Right atrium auricular region (tissue), 2 donors: ENCODE measurements at places on chromosomes 3 and 15.
A peak's percentile ranks its signal among the peaks of the same experiment; 100 is the strongest.

DNA sequence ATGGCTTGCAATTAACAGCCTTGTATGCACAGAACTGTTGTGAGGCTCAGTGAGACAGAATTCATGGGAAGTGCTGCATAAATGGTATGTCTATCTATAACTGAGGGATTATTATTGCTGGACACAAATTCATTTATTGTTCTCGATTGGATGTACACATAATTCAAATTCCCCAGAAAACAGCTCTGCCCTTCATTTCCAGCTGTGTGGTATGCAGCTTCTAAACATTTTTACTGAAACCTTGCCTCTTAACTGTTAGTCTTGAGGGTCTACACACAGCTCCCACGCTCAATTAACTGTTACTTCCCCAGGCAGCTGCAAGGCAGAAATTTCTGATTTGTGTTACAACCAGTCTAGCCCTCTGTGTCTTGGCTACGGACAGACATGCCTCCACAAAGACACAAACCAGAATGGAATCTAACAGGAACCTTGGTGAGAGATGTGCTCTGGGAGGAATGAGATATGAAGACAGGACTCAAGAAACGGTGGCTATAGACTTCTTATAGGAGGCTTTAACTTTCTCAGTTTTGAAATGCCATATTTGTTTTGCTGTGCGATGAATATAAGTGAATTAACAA lies 139.7 kb upstream of the TBL1XR1 start:
- no peak for DNase-seq

DNA sequence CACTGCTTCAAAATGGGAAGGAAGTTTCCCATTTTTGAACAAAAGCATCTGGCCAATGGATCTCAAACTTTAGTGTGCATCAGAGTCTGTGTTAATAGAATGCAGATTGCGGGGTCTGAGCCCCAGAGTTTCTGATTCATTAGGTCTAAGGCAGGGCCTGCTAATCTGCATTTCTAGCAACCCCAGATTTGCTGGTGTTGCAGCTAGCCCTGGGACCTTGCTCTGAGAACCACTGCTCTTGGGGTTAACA lies 30.7 kb upstream of the USP3 start:
- no peak for DNase-seq

DNA sequence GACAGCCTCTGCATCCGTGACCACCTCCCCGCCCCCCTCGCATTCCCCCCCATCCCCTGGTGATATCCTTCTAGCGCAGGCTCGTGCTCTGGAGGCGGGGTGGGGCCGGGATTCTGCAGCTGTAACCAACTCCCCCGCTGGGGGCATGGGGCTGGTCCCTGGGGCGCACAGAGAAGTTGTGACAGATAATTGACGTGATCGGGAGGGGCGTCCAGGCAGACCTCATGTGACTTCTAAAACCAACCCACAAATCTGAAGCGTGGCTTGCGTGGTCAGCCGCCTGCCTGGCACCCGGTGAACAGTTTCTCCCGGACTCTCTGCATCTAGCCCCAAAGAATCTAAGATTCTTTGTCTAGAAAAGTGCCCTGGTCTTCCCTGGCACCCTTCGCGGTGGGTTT lies 100.6 kb upstream of the IGF1R start:
- DNase-seq, result peak; percentile 61

DNA sequence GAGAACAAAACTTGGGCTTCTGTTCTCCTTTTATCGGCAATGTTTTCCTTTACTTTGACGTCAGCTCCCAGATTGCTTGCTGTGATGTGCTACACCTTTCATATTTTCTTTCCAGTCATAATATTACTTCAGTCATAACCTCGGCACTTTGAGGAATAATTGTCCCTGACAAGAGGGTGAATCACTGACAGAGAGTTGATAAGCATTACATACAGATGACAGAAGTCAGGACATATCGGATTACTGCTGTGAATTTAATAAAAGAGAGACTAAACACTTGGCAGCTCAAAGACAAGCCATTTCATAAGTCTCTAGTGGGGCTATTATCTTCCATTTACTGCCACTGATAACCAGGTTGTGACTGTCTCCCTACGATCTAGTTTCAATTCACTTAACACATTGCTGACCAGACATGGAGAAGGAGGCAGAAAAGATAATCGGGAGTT lies 362.1 kb upstream of the ARRDC4 start:
- DNase-seq, result no peak

GRCh38 chr15:52789008-52789600 lies 1.0 kb downstream of the ONECUT1 start:
- DNase-seq, result no peak

DNA sequence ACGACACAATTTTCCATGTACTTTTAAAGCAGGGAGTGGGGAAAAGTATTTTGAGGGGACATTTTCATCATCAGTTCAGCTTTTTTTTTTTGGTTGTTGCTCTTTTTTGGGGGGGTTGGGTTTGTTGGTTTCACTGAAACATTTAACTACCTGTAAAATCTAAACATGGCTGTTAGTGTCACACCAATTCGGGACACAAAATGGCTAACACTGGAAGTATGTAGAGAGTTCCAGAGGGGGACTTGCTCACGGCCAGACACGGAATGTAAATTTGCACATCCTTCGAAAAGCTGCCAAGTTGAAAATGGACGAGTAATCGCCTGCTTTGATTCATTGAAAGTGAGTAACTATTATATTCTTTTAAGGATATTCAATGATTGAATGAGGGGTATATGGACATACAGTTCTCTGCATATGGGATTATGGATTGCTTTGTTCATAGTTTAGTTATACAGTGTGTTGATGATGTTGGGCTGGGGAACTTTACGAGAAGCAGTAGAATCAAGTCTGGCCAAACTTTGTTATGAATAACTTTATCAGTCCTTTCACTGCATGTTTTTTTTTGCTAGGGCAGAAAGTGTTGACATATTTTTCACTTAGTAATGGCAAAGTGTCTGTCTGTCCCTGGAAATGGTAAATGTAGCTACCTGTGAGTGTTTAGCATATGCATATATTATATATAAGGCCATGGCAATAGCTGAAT lies 31.5 kb downstream of the MBNL1 start:
- no peak for DNase-seq

- DNase-seq, result no peak
Observed at GRCh38 chr15:58966698-58967097, 20.8 kb upstream of the RNF111 start.

DNA sequence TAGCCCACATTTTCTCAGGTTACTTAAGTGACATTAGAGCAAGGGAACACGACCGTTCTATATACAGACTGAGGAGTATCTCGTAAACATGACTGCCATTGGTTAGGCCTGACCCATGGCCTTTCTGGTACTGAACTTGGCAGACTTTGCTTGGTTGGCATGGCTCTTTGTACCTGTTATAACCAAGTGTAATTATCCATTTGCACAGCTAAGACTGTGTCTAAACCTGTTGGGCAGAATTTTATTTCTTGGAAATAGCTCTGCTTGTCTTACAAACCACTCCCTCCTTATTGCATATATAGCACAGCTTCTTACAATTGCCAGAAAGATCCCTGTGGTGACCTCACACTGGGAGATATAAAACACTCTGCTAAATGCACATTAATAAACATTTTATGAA lies 106.9 kb downstream of the P2RY1 start:
- no peak for DNase-seq

GRCh38 chr3:71651625-71652024 lies 68.1 kb upstream of the FOXP1 start:
- DNase-seq, result no peak

GRCh38 chr3:35817216-35817615 lies 177.9 kb downstream of the ARPP21 start:
- DNase-seq, result no peak

DNA sequence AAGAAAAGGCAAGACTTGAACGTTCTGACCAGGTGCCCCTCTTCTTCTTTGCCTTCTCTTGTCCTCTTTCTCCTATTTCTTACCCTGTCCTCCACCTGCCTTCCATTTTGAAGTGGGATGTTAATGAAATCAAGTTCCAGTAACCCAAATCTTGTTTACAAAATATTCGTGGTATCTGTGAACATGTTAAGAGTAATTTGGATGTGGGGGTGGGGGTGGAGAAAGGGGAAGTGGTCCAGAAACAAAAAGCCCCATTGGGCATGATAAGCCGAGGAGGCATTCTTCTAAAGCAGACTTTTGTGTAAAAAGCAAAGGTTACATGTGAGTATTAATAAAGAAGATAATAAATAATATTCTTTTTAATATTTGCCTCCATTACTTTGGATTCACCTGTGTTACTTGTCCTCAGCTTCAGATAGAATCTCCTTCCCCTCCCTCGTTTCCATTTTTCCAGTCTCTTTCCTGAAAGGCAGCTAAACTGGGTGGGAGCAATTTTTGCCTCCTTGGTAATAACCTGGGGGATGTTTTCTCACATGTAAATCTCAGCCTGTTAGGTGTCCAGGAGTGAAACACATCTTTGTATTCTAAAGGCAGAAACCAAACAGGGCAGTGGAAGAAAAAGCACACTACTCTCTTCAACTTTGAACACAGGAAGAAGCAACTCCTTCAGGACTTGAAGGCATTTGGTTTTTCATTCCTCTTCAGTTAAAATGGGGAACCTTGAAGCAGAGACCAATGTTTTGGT lies 3.2 kb downstream of the CHST2 start:
- no peak for DNase-seq

DNA sequence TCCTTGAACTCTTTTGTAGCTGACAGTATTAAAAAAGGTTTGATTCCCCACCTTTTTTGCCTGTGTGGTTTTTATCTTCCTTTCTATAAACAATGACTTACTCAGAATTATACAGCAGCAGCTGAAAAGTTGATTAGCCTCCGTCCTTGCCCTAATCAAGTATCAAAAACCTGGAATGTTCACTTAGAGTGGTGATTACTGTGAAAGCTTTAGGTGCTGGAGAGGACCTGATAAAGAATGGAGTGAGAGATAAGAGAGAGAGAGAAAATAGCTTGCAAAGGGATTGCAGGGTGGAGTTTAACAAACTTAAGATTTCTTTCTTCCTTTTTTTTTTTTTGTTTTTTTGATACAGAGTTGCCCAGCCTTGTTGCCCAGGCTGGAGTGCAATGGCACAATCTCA lies 6.7 kb downstream of the CGNL1 start:
- DNase-seq, result no peak

DNA sequence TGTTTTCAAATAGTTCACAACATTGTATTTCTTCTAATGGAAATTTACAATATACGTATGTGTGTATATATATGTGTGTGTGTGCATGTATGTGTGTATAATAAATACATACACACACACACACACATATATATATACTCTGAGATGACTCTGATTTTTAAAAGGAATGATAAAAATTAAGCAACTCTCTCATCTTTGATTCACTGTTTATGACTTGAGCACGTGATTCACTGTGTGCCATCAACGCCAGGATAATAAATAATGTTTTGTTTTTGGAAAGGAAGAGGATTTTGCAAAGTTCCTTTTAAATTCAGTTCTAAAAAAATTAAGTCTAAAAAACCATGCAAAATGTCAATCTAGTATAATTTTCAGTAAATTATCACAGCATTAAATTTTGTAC lies 132.4 kb downstream of the P3H2 start:
- DNase-seq, result no peak

- DNase-seq, result no peak
Observed at GRCh38 chr3:9179826-9180763, 69.4 kb downstream of the SRGAP3 start.

DNA sequence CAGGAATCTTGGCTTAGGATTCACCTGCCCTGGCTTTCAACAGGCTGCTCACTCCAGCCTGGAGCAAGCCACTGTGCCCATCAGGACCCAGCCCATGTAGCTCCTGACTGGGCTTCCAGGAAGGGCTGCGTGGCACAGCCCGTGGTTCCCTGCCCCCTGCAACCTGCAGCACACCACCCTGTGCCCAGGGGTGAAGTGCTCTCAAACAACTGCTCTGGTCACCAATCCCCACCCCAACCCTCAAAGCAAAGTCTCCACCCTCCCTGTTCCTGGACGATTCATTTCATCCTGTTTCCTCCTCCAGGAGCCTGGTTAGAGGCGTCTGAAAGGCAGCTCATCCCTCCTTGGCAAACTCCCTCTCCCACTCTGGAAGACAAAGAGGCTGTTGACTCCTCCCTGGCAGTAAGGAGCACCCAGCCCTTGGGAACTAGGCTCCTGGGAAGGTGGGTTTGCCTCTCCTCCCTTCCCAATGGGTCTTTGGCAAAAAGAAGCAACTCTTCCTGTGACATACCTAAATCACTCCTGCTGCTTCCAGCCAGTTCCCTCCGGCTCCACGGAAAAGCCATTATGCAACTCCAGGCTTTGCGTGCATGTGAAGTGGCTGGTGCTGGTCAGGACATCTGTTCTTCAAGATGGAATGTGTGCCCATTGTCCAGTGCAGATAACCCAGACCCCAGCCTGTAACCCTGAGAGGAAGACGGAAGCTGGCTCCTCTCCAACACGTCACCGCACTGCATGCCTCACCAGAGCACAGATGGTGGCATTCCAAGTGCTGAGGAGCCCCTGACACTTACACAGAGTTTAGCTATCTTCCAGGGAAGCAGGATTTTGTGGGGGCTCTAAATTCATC lies 29.1 kb upstream of the VIPR1 start:
- no peak for DNase-seq

GRCh38 chr15:65029736-65030208 lies 333 bp upstream of the MTFMT start:
- DNase-seq, result no peak

DNA sequence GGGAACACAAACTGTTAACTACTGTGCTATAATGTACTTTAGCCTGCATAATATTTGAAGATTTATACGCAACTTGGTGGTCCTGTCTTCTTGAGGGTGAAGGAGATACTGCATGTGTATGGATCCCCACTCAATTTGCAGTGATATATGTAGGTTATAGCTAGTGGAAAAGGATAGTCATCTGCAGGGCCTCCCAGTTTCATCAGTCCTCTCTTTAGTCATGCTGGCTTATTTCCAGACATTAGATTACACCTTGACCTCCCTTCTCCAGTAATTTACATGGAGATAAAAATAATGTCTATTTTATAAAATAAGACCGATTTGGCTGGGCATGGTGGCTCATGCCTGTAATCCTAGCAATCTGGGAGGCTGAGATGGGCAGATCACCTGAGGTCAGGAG lies 3.7 kb downstream of the NR1D2 start:
- DNase-seq, result no peak

- DNase-seq, result no peak
Observed at GRCh38 chr15:59562448-59563186, 49.0 kb upstream of the GCNT3 start.

GRCh38 chr3:39038165-39038564 lies 13.6 kb downstream of the SCN11A start:
- no peak for DNase-seq

DNA sequence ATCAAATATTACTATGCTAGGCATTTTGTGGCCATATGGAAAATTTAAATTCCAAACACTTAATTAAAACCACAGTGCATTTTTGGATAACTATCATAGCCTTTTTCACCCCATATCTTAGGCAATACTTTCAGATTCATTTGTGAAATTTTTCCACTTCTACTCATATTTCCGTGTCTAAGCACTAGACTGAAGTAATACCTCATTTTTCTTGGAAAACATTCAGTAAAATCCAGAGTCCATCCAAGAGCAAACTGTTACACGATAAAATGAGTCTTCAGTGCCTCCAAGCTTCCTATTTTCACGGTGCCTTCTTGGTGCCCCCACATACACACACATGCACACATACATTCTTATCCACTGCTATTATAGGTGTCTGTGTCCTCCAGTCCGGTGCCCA lies 845.9 kb downstream of the TBL1XR1 start:
- DNase-seq, result no peak
